ENCODE measurements at places on chromosomes 5 and 9. TPM values are rescaled to one million over a fixed set of nuclear protein-coding genes. Genes with fewer than 3 reads are reported as not detected.

CCNJL gene
- 0.71 TPM for polyA plus RNA-seq

ATP10B gene
- polyA plus RNA-seq: not detected

TXNDC8 gene
- not detected for polyA plus RNA-seq

PCDHGC4 gene
- 0.49 TPM for polyA plus RNA-seq

PTPRD gene
- 0.48 TPM for polyA plus RNA-seq

RACK1 gene
- 8,520 TPM for polyA plus RNA-seq

PCDHB6 gene
- 0.20 TPM for polyA plus RNA-seq

ENTR1 gene
- polyA plus RNA-seq: 25.1 TPM

PPIC gene
- polyA plus RNA-seq: 62.3 TPM

HK3 gene
- polyA plus RNA-seq: not detected

RASGRF2 gene
- 0.85 TPM for polyA plus RNA-seq

CSF2 gene
- not detected for polyA plus RNA-seq

CDHR2 gene
- not detected for polyA plus RNA-seq

SLC25A2 gene
- polyA plus RNA-seq: not detected

F2R gene
- polyA plus RNA-seq: 50.4 TPM

EIF4EBP3 gene
- 7.9 TPM for polyA plus RNA-seq

PRUNE2 gene
- polyA plus RNA-seq: 0.78 TPM

TMC1 gene
- 1.2 TPM for polyA plus RNA-seq

TMEM174 gene
- not detected for polyA plus RNA-seq

SMIM33 gene
- not detected for polyA plus RNA-seq

NOXA1 gene
- 0.20 TPM for polyA plus RNA-seq

TOR4A gene
- polyA plus RNA-seq: 16.9 TPM
